H9 (cell line): ENCODE measurements at places on chromosomes 12 and 14. TPM values are rescaled to one million over a fixed set of nuclear protein-coding genes. Genes with fewer than 3 reads are reported as not detected.

RIPK3 gene
- 0.35 TPM in 1 of 2 replicates, not detected in the other for total RNA-seq

CACNA2D4 gene
- 0.61 and 0.79 TPM in 2 replicates for total RNA-seq

LTBR gene
- total RNA-seq = 3.4 and 4.8 TPM in 2 replicates

C14orf180 gene
- total RNA-seq = not detected in 2 replicates

CCDC175 gene
- 0.09 TPM in 1 of 2 replicates, not detected in the other for total RNA-seq

KIF26A gene
- total RNA-seq = 43.0 and 44.2 TPM in 2 replicates

RILPL2 gene
- 1.3 and 1.4 TPM in 2 replicates for total RNA-seq
